Right kidney (tissue), 9 donors: ENCODE measurements at places on chromosomes 7 and 10.

DNA sequence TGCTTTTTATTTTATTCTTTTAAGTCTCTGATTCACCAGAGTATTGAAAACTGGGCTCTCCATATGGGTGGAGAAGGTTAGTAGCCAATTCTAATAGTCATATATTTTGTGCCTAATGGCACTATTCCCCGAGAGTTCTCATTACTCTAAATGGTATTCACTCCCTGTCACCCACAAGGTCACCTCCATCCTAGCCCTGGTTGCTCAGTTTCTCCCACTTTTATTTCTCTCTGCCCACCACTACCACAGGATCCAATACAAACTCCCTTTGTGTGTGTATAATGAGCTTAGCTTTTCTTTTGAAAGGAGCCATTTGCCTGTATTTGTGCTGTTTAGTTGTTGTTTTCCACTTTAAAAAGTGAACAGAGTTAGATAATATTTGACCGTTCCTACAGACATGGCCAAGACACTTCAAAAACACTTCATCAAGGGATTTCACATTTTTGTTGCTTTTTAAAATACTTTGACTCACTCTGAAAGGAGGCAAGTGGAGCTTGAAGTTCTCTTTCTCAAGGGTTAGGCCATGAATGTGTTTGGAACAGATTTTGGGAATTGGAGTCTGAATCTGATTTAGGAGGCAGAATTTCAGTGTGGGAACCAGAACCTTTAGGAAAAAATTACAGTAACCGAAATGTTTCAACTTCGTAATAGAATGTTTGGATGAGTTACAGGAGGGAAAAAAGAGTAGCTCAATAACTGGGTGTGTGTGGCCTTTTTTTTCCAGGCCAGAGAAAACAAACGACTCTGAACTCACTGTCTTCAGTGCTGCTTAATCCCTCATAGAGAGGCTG is 321.3 kb downstream of the BICC1 start:
- DNase-seq: no peak

- DNase-seq: no peak
Observed at GRCh38 chr10:72038458-72039001, 49.8 kb downstream of the SPOCK2 start.

- no peak for DNase-seq
Observed at GRCh38 chr10:97024168-97025073, 161.3 kb downstream of the SLIT1 start.

DNA sequence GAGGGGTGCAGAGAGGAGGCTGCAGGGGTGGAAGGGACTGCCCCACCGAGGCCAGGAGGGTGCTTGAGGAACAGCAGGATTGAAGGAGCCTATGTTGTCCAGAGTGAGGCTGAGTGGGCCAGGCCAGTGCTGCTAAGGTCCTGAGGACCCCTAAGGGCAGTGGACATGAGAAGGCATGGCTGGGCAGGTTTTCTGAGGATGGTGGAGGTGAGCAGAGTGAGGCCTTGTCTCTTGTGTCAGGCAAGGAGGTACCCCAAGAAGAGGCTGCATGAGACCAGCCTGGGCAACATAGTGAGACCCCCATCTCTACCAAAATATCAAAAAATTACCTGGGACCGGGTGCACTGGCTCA is 5.2 kb downstream of the SH2B2 start:
- no peak for DNase-seq

- DNase-seq: no peak
Observed at GRCh38 chr10:74177140-74177677, 26.2 kb downstream of the ADK start.

- DNase-seq: no peak
Observed at GRCh38 chr10:70034232-70034631, 18.4 kb upstream of the MACROH2A2 start.

DNA sequence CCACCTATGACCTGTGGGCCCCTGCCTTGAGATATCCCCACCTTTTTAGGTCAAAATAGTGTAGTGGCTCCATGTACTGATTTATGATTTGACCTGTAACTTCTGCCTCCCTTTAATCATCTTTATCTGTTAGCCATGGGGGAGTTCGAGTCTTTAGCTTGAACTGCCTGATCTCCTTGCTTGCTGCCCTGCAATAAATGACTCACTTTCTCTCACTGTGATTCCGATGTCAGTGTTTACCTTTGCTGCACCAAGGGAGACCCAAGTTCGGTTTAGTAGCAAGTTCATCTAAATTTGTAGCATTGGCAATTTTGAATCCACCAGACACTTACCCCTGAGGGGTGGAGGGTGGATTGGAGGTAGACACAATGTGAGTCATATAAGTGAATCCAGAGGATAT is 814.6 kb upstream of the AUTS2 start:
- no peak for DNase-seq

DNA sequence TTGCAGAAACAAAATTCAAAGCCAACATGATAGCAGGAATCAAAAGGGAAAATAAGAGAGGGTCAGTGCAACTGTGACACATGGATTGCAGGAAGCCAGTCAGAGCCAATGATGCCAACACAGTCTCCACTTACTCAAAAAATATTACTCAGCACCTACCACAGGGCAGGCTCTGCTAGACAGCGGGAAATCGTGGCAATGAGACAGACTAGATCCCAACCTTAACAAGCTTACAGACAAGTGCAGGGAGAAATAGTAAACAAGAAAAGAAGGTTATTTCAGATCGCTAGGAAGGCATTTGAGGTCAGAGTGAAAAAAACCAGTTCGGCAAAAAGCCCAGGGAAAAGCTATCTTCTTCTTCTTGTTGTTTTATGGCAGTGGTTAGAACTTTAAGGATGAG is 45.2 kb upstream of the NPFFR1 start:
- DNase-seq: no peak

GRCh38 chr7:32542595-32542994 is 47.3 kb downstream of the AVL9 start:
- DNase-seq: no peak

- no peak for DNase-seq
Observed at GRCh38 chr7:148011753-148012152, 578.8 kb upstream of the C7orf33 start.

GRCh38 chr10:26357203-26357602 is 80.9 kb upstream of the APBB1IP start:
- no peak for DNase-seq

DNA sequence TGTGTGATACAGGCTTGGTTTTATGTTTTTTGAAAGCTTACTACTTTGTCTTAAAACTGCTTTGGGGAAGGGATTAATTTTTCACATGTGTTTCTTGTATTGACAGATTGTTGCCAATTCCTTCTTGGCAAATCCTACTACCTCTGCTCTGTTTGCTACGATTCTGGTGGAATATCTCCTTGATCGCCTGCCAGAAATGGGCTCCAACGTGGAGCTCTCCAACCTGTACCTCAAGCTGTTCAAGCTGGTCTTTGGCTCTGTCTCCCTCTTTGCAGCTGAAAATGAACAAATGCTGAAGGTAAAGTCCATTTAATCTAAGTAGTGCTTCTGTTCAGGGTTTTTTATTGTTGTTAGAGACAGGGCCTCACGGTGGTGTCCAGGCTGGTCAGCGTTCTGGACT is 33.6 kb downstream of the TRRAP start:
- DNase-seq: no peak

GRCh38 chr7:131800531-131800930 is 244.1 kb upstream of the PODXL start:
- no peak for DNase-seq

- DNase-seq: no peak
Observed at GRCh38 chr7:47951374-47951773, 3.1 kb upstream of the PKD1L1 start.

- no peak for DNase-seq
Observed at GRCh38 chr7:108138911-108139310, 8.8 kb upstream of the LAMB4 start.

DNA sequence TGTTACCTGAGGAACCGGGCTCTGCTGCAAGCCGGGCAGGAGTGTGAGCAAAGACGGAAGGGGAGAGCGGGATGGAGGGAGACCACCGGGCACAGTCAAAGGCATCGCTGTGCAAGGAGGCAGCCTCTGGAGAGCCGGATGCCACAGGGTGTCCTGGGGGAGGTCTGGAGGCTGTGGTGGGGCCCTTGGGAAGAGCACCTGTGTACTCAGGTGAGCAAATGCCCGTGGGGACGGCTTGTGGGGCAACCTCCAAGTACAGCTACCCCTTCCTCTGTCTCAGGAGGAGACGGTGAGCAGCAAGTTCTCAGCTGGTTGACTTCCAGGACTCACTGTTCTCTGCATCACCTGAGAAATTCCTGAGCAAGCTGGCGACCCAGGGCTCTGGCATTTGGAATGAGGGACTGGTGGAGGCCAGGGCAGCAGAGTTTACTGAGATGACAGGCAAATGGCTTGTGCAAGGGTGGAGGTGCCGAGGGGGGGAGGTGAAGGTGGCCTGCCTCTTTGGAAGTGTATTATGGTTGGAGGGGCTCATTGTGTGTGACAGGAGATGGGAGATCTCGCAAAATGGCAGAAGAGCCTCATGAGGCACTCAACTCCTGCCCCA is 345.2 kb upstream of the SHH start:
- DNase-seq: no peak

DNA sequence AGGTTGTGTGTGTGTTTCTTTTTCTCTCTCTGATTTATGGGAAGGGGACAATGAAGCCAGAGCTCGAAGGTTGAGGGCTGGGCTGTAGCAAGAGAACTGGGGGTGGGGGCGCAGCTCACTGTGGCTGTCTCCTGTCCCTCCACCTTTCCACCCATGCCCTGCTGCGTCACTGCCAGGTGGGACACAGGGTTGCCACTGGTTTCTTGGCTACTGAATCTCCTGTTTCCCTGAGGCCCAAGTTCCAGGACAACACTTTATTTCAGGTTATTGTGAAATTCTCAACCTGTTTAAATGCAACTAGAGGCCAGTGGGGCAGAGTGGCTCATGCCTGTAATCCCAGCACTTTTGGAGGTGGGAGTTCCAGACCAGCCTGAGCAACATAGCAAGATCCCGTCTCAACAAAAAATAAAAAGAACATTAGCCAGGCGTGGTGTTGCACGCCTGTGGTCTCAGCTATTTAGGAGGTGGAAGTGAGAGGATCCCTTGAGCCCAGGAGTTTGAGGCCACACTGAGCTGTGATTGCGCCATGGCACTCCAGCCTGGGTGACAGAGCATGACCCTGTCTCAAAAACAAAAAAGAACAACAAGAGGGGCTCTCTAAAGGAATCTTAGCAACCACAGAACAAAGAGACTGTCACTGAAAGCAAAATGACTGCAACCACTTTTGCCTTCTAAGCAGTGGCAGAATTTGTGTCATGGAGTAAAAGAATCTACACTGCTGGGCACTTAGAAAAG is 22.6 kb downstream of the TBATA start:
- DNase-seq: no peak

- DNase-seq: no peak
Observed at GRCh38 chr7:34298492-34299013, 359.5 kb upstream of the NPSR1 start.

DNA sequence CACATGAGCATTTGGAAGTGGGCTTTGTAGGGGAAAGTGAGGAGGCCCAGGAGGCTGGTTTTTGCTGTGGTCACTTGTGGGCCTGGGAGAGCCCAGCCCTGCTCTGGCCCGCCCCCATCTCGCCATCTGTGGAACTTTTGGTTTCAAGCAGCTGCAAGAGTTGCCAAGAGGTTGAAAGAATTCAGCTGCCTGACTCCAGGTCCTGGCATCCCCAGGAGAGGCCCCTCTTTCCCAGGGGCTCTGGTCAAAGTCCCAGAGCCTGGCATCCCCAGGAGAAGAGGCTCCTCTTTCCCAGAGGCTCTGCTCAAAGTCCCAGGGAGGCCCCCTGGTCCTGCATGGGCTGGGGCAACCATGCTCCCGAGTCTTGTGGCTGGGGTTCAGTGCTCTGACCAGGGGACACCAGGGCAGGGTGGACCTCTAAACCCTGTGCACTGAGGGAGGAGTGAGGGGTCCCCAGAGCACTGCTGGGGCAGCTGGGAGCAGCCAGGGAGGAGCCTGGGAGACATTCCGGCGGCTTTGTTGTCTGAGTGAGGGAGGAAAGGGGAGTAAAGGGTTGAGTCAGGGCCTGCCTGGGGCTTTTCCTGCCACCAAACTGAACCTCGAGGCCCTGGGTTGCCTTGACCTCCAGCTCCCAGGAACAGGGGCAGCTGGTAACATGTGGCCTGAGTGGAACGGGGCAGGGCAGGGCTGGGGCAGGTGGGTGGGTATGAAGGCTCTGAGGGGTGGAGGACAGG is 27.7 kb upstream of the CSGALNACT2 start:
- DNase-seq: peak; percentile 22

- no peak for DNase-seq
Observed at GRCh38 chr10:114432566-114433093, 28.3 kb upstream of the AFAP1L2 start.

DNA sequence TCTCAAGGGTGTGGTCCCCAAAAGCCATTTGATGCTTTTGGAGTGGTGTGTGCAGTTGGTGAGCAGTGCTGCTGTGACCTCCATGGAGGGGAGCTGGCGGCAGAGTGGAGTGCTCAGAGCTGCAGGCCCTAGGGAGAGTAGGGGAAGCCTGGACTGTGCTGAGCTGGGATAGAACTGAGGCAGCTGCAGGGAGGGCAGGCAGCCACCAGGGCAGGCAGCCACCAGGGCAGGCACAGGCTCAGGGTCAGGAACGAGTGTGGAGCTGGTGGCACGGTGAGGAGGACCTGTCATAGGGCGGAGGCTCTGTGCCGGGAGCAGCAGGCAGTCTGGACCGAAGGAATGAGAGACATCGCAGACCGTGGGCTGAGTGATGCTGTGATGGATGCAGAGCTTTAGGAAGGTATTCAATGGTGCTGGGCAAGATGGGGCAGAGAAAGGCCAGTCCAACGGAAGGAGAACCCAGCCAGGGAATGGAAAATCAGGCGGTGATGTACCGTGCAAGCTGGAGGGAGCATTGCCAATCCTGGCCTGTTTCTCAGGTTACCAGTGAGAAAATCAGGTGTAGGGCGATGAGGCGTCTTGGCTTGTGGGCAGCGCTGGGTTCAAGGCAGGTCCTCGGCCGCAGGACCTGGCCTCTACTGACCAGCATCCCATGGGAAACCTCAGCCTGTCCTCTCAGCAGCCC is 152.6 kb downstream of the CAMK1D start:
- no peak for DNase-seq

DNA sequence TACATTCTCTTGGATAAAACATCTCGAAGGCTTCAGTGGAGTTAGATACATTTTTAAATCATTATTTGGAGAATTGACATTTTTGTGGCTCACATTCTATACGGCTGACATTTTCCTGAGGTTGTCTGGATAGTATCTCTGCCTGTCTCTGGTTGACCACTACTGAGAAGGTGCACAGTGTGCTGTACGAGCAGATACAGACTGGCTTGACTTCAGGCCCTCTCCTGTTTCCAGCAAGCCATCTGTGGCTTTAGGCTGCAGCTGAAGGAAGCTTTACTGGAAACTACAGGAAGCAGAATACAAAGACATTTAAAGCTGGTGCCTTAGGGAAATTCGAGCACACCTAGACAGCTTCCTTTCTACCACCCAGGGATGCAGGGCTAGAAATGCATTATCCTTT is 39.3 kb upstream of the RSU1 start:
- no peak for DNase-seq

- no peak for DNase-seq
Observed at GRCh38 chr7:133190650-133191049, 62.2 kb upstream of the EXOC4 start.

DNA sequence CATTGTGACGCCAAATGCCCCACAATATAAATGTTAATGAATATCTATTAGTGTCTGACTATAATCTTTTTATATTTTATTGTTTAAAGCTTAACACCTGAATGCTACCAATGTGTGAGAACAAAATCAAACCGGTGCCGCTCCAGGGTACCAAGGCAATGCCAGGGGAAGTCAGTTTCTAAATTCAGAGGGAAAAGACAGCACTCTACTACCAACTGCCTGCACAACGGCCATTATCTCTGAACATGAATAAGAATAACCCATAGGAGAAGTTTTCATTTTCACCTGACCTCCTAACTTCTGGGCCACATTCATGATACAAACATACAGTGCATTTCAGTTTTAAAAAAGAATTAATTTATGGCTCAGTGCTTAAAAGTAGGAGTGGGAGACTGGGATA is 21.7 kb downstream of the USP6NL start:
- DNase-seq: no peak
